Osteoblast (primary cell): ENCODE measurements at places on chromosomes 2 and 18.
A peak's percentile ranks its signal among the peaks of the same experiment; 100 is the strongest.

GRCh38 chr2:195488567-195488966, 168.5 kb upstream of the SLC39A10 start:
- H3K27me3 ChIP-seq = no peaks in the 10 kb centered on the region
- H3K4me1 ChIP-seq = peaks cover 18% of the 10 kb centered on the region
- no peak overlapping the region for H3K4me3 ChIP-seq
- no peak overlapping the region for H3K27ac ChIP-seq

DNA sequence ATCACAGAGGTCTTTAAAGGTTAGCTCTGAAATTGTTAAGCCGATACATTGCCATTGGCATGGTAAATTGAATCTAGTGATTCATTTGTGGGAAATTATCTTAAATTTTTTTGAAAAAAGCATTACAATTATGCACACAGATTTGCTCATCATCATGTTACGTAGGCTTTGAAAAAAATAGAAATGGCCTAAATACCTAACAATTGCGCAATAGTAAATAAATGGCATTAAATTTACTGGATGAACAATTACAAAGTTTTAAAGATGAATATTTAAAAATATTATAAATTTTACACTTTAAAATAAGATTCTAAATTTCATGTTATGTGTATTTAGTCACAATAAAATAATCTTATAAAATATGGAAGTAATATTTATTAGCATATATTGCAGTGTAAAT, 171.3 kb downstream of the RPRM start:
- H3K36me3 ChIP-seq = no peaks in the 10 kb centered on the region
- no peak for DNase-seq
- H3K27ac ChIP-seq = no peak overlapping the region
- no peaks in the 10 kb centered on the region for H3K4me1 ChIP-seq
- no peaks in the 10 kb centered on the region for H3K27me3 ChIP-seq
- H3K4me3 ChIP-seq = no peak overlapping the region

DNA sequence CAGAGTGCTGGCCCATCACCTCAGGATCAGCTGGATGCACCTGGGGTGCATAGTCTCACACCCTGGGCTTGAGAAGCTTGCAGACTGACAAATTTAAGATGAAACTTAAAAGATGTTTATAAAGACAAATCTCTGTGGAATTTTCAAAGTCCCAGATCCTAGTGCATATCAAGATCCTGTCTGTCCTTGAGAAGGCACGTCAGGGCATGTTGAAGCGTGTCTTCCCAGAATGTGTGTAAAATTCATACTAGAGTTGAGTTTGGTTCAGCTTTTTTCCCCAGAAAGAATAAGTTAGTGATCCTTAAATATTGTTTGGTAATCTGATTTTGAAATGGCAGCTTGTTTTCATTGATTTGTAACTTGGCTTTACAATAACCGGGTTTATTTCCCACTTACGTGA, 27.5 kb downstream of the INSIG2 start:
- DNase-seq = no peak
- no peaks in the 10 kb centered on the region for H3K36me3 ChIP-seq
- H3K27ac ChIP-seq = no peak overlapping the region
- no peak overlapping the region for H3K4me3 ChIP-seq
- peaks cover 18% of the 10 kb centered on the region for H3K4me1 ChIP-seq

GRCh38 chr2:18117592-18117991, 239.1 kb downstream of the KCNS3 start:
- peaks cover 20% of the 10 kb centered on the region for H3K4me1 ChIP-seq
- H3K27ac ChIP-seq = no peak overlapping the region
- no peak for DNase-seq
- H3K27me3 ChIP-seq = no peaks in the 10 kb centered on the region

GRCh38 chr2:112885506-112885902, 25.5 kb upstream of the IL37 start:
- H3K4me1 ChIP-seq = peaks cover 14% of the 10 kb centered on the region
- DNase-seq = no peak
- no peaks in the 10 kb centered on the region for H3K36me3 ChIP-seq
- H3K4me3 ChIP-seq = no peak overlapping the region

DNA sequence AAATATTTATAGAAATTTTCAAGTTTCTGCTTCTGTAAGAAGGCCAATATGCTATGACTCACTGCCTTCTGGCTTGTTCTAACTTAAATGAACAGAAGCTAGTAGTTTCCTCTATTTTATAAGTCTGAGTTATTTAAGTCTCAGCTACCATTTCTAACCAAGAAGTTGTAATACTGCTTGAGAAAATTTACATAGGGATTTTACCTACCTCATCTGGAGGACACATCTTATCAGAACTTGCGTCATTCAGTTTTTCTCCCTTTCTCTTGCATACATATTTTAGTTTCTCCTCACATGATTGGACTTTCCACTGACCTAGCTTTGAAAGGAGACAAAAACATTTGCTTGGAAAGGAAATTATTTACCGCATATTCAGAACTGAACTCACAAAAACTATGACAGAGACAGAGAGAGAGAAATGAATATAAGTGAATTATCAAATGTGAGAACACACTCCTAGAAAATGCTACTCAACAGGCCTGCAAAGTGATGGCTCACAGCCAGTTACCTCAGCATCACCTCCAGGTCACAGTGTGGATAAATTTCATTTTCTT, 81.1 kb upstream of the CD302 start:
- DNase-seq = no peak
- H3K27me3 ChIP-seq = peaks cover 4% of the 10 kb centered on the region
- H3K36me3 ChIP-seq = no peaks in the 10 kb centered on the region
- no peak overlapping the region for H3K4me3 ChIP-seq
- no peak overlapping the region for H3K27ac ChIP-seq

- DNase-seq = no peak
- no peaks in the 10 kb centered on the region for H3K4me1 ChIP-seq
- no peaks in the 10 kb centered on the region for H3K36me3 ChIP-seq
- no peak overlapping the region for H3K4me3 ChIP-seq
These were observed 440.1 kb upstream of the LINC00305 start for GRCh38 chr18:64589000-64589399.

DNA sequence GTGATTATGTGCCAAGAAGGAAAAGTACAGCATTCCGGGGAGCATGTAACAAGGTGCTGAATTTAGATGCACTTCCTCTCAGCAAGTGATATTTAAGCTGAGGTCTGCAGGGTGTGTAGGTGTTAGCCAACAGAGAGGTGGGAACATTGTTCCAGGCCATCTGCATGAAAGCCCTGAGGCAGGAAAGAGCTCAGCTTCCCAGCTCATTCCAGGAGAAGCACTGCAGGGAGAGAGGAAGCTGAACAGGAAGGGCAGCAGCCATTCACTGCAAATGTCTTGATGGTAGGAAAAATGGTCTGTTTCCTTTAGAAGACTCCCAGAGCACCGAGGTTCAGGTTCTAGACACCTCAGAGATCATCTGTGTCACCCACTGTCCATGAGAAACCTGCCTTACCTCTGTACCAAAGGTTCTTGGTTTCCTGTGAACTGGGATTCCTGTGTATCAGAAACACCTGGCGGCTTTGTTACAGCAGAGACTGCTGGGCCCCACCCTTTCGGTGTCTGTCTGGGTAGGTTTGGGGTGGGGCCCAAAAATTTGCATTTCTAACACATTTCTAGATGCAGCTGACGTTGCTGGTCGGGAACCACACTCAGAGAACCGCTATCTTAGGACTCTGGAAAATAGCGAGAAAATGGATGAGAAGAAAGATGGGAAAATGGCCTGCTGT, 84.0 kb downstream of the RTN4 start:
- peaks cover 10% of the 10 kb centered on the region for H3K4me1 ChIP-seq
- H3K36me3 ChIP-seq = peaks cover 33% of the 10 kb centered on the region
- DNase-seq = no peak
- H3K4me3 ChIP-seq = no peak overlapping the region

DNA sequence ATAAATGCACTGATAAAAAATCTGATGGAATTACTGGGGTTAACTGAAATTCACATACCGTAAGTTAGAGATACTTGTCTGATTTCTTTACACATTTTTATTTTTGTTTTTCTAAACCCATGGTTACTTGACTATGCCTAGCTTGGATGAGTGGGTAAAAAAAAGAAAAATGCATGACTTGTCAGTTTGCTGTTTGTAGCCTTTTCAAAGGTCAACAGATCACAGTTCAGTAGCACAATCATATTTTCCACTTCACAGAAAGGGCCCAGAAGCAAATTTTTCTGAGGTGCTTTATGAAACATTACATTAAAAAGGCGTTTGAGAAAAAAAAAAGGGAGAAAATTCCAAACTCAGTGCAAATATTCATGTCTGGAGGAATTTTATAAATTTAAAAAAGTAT, 16.4 kb downstream of the SLC16A14 start:
- no peak for DNase-seq
- no peak overlapping the region for H3K27ac ChIP-seq

GRCh38 chr2:157923598-157924217, 47.6 kb upstream of the ACVR1 start:
- DNase-seq = no peak
- H3K27ac ChIP-seq = no peak overlapping the region
- peaks cover 4% of the 10 kb centered on the region for H3K27me3 ChIP-seq
- no peak overlapping the region for H3K4me3 ChIP-seq
- H3K36me3 ChIP-seq = no peaks in the 10 kb centered on the region

DNA sequence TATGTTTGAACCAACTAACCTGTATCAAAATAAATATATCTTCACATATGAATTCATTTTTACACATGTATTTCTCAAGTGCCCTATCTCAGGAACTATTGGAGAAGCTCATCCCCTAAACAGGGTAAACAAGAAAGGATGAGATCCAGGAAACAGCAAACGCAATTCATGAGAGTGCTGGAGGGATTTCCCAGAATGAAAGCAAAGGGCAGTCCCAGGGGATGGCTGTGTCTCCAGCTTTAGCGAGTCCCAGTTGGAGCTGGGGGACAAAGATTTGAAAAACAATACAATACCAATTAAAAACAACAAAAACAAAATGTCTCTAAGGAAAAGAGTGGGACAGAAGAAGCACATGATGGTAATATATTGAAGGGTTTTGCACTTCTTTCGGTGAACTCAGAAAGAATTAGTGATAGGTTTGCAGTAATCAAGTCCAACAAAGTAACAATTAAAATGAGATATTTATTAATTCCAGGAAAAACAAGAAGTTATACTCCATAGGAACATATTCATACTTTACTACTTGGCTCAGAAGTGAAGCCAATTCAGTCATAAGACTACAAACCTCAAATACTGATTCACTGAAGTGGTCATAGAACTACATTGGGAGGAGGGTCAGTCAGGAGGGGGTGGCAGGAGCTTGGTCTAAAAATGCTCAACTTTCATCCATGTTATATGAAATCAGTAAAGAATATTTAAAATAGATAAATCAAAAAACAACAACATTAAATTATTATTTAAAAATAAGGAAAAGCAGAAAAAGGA, 73.1 kb upstream of the PDE1A start:
- peak overlapping the region; percentile 48 for H3K27ac ChIP-seq
- peak; percentile 50 for DNase-seq
- no peaks in the 10 kb centered on the region for H3K36me3 ChIP-seq
- no peaks in the 10 kb centered on the region for H3K27me3 ChIP-seq
- H3K4me3 ChIP-seq = no peak overlapping the region

- no peaks in the 10 kb centered on the region for H3K36me3 ChIP-seq
- peak overlapping the region; percentile 92 for H3K27ac ChIP-seq
- peaks cover 64% of the 10 kb centered on the region for H3K4me1 ChIP-seq
- H3K4me3 ChIP-seq = no peak overlapping the region
- no peaks in the 10 kb centered on the region for H3K27me3 ChIP-seq
These were observed 600.0 kb downstream of the SLC4A3 start for GRCh38 chr2:220227266-220227920.
